ENCODE measurements at places on chromosomes 12 and 14. TPM values are rescaled to one million over a fixed set of nuclear protein-coding genes. Genes with fewer than 3 reads are reported as not detected.

The CMA1 gene
- total RNA-seq = not detected

The GARIN6 gene
- not detected for total RNA-seq

The ZDHHC22 gene
- total RNA-seq = 0.12 TPM

The PLCZ1 gene
- not detected for total RNA-seq

The SLC6A15 gene
- total RNA-seq = 0.39 TPM

The FOXA1 gene
- not detected for total RNA-seq

The PLXNC1 gene
- total RNA-seq = 33.6 TPM

The CCDC198 gene
- total RNA-seq = not detected

The OAS2 gene
- 59.3 TPM for total RNA-seq

The SYNJ2BP gene
- 16.6 TPM for total RNA-seq

The PLEK2 gene
- total RNA-seq = not detected

The DAO gene
- total RNA-seq = not detected

The TTC6 gene
- total RNA-seq = not detected

The STAC3 gene
- total RNA-seq = 5.3 TPM

The RASAL1 gene
- total RNA-seq = 13.9 TPM

The GNB3 gene
- total RNA-seq = 0.27 TPM

The BMP4 gene
- total RNA-seq = not detected

The VEZT gene
- total RNA-seq = 69.3 TPM

The KCNMB4 gene
- 0.80 TPM for total RNA-seq

The TMEM229B gene
- 4.2 TPM for total RNA-seq

The ATN1 gene
- total RNA-seq = 50.8 TPM

The VRTN gene
- total RNA-seq = not detected

The LALBA gene
- not detected for total RNA-seq

The PSMA6 gene
- 70.6 TPM for total RNA-seq

The MYRFL gene
- total RNA-seq = not detected

The ADAM21 gene
- total RNA-seq = not detected

The USP44 gene
- 7.0 TPM for total RNA-seq

The FBRSL1 gene
- total RNA-seq = 112 TPM

The DRAM1 gene
- 7.9 TPM for total RNA-seq

The CD27 gene
- total RNA-seq = 116 TPM

The NXPH4 gene
- total RNA-seq = 8.6 TPM

The BTBD7 gene
- 48.6 TPM for total RNA-seq

The ITGB7 gene
- 199 TPM for total RNA-seq

The SLC38A4 gene
- total RNA-seq = not detected

The SYCP3 gene
- total RNA-seq = 0.80 TPM

The TAS2R13 gene
- total RNA-seq = 0.96 TPM

The WNT5B gene
- 0.57 TPM for total RNA-seq

The OTOGL gene
- total RNA-seq = not detected

The TCL1B gene
- total RNA-seq = 5.5 TPM

The HOXC12 gene
- total RNA-seq = not detected
